Kidney epithelial cell (primary cell): ENCODE measurements at places on chromosomes 3 and 15.

DNA sequence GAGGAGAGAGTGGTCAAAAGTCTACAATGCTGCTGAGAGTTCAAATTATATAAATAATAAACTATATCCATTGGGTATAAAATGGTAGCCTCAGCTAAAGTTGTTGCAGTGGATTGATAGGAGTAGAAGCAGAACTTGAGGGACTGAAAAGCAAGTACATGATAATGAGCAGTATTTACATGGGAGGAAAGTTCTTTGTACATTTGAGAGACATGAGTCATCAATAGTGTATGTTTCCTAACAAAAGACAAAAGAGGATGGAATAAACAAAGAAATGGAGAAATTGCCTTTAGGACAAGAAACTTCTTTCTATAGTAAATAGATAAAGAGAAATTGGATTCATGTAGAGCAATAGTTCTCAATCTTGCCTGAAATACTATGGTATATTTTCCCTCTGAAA is 110.0 kb upstream of the PLSCR5 start:
- DNase-seq: no peak

- DNase-seq: no peak
Measured at GRCh38 chr15:39239562-39239961, 341.3 kb upstream of the THBS1 start.

DNA sequence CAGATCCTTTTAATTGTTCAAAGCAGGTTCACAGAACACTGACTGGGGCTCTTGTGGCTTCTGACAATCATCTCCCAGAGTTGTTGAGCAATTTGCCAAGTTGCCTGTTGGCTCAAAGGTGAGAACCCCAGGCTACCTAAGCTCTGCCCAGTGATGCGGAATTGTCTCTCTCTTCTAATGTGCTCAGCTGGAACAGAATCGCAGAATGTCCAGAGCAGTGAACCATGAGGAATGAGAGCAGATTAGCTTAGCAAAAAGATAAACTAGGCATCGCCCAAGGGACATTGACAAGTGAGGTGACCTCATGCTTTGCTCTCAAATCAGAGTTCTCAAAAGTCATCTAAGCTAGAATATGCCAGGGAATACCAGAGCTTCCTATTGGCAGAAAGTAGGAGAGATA is 148.1 kb downstream of the WDR76 start:
- peak; percentile 79 for DNase-seq

DNA sequence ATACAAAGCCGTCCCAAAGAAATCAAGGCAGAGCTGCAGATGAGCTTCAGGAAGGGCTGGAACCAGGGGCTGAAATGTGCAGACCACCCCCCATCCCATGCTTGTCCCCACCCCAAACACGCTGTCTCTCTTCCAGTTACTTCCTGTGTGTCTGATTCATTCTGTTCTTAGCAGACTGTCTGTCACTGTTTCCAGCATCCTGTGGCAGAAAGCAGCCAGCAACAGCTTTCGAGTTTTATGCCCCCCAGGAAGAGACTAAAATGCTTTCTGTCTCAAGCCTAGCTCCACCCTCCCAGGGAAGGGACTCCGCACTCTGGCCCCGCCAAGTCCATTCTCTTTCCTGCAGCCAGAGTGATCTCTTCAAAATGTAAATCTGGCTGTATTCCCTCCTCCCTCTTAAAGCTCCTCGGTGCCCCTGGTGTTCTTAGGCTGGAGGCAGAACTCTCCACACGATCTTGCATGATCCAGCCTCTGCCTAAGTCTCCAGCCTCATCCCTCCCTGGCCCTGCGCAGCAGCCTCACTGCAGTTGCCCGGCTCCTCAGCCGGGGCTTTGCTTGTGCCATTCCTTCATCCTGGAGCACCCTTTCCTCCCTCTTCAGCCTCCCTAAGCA is 41.5 kb downstream of the HRH1 start:
- no peak for DNase-seq

GRCh38 chr3:60636846-60637245 is 614.4 kb downstream of the FHIT start:
- DNase-seq: peak; percentile 51

- DNase-seq: peak; percentile 98
Measured at GRCh38 chr3:177300039-177300833, 103.0 kb upstream of the TBL1XR1 start.

DNA sequence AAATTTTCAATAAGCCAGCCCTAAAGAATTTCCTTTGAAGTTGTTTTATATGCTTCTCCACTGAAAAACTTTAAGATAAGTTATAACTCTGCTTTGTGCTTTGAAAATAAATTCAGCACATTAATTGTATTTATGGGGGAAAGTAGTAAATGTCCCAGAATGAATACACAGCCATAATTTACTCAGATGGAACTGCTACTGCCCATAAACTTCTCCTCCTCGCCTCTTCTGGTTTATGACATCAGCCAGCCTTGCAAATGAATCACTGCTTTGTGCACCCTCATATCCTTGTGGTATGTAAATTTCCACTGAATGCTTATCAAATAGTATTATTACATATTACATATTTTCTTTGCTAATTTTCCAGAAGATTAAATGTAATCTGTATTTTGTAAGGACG is 302.0 kb downstream of the DIPK2A start:
- DNase-seq: peak; percentile 23

GRCh38 chr3:71868876-71869275 is 83.9 kb upstream of the PROK2 start:
- no peak for DNase-seq

DNA sequence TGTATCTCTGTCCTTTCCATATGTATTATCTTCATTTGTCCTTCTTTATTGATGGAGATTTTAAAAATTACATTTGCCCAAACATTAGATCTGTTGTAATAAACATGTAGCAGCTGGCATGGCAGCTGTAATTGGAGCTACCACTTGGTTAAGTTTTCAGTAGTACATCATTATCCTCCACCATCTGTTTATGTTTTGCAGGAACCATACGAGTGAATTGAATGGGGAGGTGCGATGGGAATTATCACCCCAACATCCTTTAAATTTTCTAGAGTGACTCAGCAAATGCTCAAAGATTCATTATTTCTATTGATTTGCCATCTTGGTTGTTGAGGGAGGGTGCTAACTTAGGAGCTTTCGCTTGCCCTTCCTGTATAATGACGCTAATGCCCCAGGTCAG is 32.6 kb upstream of the NOX5 start:
- DNase-seq: no peak

GRCh38 chr15:36465304-36465703 is 114.1 kb upstream of the CDIN1 start:
- no peak for DNase-seq

GRCh38 chr15:50248994-50249582 is 16.4 kb downstream of the HDC start:
- DNase-seq: no peak

DNA sequence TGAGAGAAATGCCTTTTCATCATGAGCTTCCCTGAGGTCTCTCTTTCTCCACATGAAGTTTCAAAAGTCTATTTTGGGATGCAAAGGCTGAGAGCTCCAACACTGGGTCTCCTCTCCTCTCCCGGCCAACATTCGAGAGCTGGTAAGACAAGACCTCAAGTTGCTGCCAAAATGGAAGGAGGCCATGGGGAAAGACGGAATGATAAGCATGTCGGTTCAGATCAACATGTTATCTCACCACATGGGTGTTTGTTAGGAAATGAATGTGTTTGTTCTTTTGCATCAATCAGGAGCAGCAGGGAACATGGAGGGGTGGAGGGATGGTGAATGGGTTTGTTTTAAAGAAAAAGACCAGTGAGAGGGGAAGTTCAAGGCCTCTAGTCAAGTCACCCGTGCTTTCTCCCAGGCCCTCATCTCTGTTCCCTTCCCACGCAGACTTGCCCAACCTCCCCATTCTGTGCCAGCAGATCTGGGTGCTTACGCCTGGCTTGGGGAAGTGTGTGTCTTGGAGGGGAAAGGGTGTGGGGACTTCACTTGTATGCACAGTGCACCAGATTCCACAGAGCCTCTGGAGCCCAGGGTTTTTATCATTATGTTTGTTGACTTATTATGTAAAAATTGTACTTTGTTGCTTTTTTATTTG is 23.5 kb upstream of the ATP10A start:
- no peak for DNase-seq

DNA sequence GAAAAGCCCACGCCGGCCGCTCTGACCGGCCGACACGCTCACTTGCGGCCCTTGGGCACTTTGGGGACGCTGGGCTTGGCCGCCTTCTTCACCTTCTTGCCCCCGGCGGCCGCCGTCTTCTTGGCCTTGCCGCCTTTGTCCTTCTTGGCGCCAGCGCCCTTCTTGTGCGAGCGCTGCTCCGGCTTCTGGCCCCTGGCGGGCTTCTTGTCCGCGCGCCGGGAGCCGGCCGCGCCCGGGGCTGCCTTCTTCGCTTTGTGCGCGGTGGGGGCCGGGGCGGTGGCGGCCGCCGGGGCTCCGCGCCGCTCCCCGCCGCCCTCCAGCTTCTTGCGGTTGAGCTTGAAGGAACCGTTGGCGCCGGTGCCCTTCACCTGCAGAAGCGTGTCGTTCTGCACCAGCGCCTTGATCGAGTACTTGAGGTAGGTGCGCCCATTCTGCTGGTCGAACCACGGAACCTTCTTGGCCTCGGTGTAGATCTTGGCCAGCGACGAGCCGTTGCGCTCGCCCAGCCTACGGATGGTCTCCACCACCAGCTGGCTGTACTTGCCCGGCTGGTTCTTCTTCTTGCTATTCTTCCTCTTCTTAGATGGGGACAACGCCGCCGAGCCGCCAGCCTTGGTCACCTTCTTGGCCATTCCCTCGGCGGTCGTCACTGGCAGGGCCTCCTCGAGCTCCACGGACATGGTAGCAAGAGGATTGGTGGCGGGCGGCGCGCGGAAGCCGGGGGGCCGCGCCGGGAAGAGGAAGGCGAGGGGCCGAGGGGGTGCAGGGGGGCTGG is 36.7 kb downstream of the HMCES start:
- DNase-seq: no peak

DNA sequence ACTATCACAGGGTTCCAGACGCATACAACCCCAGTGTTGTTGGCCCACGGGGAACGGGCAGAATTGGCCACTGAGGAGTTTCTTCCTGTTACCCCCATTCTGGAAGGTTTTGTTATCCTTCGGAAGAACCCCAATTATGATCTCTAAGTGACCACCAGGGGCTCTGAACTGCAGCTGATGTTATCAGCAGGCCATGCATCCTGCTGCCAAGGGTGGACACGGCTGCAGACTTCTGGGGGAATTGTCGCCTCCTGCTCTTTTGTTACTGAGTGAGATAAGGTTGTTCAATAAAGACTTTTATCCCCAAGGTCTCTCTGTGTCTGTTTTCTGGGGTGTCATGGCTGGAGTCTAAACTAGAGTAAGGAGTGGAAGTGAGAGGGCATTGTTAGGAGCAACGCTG is 5.7 kb upstream of the EIF4G1 start:
- DNase-seq: no peak

- no peak for DNase-seq
Measured at GRCh38 chr3:10723991-10724390, 92.0 kb upstream of the SLC6A11 start.

- DNase-seq: no peak
Measured at GRCh38 chr3:134618478-134619300, 32.1 kb downstream of the KY start.

DNA sequence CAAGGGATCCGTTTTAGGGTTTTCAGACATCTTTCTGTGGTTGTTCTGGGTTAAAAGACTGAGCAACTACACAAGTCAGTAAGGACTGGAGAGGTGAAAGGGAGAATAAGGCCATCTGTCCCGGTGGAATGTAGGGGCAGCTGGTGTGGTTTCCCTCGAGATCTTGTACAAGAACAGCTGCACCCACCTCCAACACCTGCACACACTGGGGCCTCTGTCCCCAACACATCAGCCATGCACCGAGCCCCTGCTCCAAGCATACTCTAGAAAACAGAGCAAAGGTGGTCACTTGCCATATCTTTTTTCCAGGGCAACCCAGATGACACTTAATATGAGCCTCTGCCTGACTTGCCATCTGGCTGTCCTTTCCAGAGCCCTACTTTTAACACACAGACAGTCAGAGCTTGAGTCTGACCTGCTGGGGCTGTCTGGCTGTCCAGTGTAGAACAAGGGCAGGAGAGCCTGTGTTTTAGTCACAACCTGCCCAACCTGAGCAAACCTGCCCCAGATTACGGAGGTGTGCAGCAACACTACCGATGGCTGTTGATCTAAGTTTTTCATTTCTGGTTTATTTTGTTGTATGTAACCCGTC is 12.2 kb downstream of the MAN2A2 start:
- DNase-seq: no peak

DNA sequence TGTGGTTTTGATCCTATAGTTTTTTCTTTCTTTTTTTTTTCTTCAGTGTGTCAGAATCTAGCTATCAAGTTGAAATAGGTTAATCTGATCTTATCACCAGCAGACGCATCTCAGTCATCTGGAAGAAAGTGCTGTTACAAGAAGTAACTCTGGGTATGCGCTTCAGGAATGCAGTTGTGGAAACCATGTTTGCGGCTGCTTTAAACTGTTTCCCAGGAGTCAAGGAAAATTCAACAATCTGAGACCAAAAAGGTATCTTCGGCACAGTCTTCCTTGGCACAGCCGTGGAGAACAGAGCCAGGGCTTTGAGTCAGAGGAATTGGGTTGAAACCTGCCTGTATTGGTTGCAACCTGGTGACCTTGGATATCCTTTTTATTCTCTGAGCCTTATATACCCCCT is 59.9 kb downstream of the CD47 start:
- DNase-seq: no peak

GRCh38 chr3:121718205-121718846 is 31.2 kb downstream of the GOLGB1 start:
- no peak for DNase-seq

GRCh38 chr3:71463617-71464016 is 119.9 kb downstream of the FOXP1 start:
- DNase-seq: no peak

GRCh38 chr15:91609966-91610365 is 243.5 kb upstream of the SLCO3A1 start:
- no peak for DNase-seq

DNA sequence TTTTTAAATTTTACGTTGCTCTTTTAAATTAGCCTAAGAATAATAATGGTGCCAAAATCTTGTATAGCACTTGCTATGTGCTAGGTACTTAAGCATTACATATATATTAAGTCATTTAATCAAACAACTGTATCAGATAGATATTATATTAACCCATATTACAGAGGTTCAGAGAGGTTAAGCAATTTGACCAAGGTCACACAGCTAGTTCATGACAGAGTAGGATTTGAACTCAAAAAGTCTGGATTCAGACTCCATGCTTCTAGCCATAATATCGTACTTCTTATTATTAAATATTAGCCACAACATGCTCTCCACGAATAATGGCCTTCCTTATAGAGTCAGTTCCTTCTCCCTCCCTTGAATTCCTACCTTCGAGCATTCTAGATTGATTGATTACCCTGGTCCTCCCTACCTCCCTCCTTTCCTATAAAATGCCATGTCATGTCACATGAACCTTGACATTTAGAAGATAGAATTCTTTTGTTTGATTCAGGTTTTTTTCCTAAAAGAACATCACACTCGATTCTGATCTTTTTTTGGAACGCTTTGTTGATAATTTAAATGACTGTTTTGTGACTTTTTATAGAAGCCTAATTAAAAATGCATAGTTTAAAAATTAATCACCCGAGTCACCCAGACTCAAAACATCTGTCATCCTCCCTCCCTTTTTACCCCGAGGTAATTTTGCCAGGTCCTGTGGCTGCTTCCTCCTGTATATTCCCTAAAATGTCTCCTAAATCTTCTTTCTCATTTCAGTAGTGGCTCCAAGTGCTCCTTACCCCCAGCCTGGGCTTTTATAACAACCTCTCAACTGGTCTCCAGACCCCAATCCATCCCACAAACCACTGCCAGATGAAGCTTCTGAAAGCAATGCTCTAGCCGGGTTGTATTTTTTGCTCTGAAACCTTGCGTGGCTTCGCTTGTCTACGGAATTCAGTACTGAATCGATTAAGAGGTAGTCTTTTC is 8.5 kb upstream of the PSMD6 start:
- no peak for DNase-seq

GRCh38 chr3:116610124-116610523 is 99.5 kb upstream of the TUSC7 start:
- no peak for DNase-seq

GRCh38 chr3:181567311-181568075 is 144.2 kb upstream of the SOX2 start:
- no peak for DNase-seq
